ENCODE measurements at places on chromosomes 3 and 15.

- DNase-seq: peak; percentile 18
Observed at GRCh38 chr3:170713653-170714052, 127.8 kb upstream of the SLC7A14 start.

GRCh38 chr3:127518456-127519081, 72.0 kb downstream of the TPRA1 start:
- no peak for DNase-seq

DNA sequence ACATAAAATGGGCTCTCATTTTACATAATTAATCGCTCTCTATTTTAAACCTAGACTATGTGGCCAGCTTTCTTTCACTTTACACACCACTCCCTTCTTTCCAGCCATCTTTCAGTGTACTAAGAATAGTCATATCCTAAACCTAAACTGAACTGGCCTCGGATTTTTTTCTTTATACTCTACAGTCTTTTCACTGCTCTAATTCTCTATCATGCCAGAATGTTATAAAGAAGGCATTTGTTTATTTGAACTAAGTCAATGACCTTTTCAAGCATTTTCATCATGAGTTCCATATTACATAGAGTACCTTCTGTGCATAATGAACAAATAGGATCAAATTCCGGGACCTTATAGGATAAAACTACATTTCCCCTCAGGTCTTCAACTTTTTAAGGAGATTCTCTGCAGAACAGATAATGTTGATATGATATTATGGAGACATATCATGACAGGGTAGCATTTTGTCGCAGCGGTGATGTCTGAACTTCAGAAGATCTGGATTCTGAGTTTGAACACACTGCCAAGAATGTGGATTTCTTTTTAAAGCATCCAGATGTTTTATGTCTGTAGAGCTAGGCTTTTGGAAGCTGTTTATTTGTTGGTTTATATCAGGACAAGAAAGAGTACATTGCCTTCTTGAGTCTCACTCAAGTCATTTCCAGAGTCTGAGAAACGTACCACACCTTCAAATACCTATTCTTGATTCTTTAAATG, 1047.3 kb downstream of the MCTP2 start:
- no peak for DNase-seq

DNA sequence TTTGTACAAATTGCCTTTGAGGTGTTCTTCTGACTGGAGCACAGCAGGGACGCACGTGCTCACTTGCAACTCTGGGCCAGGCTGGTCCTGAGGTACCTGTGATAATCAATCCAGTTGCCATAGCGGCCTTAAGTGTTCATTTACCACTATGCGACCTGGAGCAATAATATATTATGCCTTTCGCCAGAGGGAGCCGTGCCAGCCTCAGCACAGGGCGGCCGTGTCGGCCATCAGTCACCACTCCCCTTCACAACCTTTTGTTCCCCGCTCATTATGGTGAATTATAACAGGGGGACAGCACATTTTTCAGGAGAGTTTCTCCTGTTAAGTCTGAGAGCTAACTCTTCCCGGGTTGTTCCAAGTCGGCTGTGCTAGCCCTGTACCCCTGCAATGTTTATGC, 289.7 kb downstream of the RORA start:
- no peak for DNase-seq

GRCh38 chr15:62591842-62592838, 427.1 kb upstream of the C2CD4B start:
- DNase-seq: peak; percentile 22

- no peak for DNase-seq
Observed at GRCh38 chr15:51185213-51186159, 90.8 kb upstream of the TNFAIP8L3 start.

DNA sequence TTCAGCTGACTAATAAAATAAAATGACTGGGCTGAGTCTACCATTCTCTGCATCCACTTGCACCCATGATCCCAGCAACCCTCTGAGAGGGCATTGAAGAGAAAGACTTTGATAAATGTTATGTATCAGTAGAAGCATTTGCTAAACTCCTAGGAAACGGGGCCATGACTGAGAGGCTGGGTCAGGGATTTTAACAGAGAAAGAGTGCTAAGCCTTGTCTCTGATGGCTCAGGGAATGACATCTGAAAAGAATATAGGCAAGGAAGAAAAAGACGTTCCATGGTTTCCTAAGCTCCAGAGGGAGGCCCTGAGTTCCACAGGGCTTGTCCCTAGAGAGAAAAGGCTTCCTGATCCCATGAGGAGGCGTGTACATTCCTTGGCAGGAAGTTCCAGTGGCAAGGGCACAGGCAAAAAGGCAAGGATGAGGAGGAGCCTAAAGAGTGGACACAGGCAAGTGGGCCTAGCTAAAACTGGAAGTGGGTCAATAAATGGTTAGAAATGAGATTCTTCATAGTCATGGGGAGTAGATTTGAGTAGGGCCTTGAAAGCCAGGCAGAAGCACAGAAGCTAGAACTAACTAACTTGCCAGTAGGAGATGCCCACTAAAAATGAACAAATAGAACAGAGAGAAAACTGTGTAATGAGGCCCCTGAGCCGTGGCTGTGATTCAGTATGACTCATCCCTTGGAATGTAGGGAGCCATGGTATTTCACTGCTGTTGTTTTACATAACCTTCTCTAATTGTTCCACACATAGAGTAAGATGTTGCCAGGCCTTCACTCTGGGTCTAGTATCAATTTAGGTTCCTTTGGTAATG, 44.9 kb upstream of the MANF start:
- DNase-seq: peak; percentile 93

- no peak for DNase-seq
Observed at GRCh38 chr3:49804141-49805041, 1.3 kb downstream of the INKA1 start.

- peak; percentile 83 for DNase-seq
Observed at GRCh38 chr3:114709102-114709501, 415.3 kb downstream of the TIGIT start.

DNA sequence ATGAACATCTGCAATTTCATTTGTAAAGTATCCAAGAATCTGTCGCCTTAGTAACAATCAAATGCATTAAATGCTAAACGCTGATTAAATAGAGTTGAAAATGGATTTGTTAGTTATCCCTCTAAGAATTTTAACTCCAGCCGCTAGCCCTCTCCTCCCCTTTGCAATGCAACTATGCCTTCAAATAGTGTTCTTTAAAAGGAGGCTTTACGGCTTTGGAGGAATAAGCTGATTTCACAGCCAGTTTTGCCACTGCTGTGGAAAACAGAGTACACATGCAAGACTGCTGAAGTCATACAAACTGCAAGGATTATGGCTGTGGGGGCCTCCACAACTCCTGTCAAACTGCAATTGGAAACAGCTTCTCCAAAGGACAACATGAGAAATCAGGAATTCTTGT, 89.2 kb downstream of the CERS3 start:
- no peak for DNase-seq

DNA sequence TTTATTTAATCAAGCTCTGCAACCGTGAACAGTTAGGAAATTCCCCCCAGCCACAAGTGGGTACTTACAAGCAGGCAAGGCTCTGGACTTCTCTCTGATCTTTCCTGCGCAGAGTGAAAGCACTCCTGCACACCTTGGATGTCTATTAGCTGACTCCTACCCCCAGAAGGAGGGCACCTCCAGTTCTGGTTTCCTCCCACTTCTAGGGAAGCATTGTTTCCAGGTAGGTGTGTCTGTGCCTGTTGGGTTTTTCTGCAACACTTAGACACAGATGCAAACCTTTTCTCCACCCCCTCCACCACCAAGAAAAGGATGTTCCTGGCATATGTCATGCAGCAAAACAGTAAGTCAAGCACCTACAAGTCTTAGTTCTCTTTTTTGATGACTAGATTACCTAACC, at the start of gene ZBED2:
Gene ZBED2, minus strand, starts transcription at position 115 of the 400 bp plus-strand sequence. CDS start 1,145 bp downstream, outside the sequence.
- DNase-seq: no peak

DNA sequence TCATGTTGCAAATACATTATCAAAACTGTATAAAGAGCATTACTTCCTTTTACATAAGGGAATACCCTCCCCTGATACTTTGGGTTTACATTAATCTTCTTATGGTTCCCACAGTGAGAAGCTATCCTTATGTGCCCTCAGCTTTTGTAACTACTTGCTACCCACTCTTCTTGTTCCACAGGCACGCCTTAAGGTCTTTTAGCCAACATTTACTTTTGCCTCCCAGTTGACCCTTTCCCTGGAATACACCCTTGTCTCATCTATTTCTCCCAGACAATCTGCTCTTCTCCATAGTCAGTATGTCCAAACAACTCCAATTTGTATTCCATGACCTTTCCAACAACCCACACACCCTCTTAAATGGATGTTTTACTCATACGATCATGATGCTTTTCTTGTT, 116.8 kb upstream of the COL8A1 start:
- DNase-seq: no peak

GRCh38 chr15:84775867-84776449, 27.6 kb downstream of the ZNF592 start:
- DNase-seq: no peak

DNA sequence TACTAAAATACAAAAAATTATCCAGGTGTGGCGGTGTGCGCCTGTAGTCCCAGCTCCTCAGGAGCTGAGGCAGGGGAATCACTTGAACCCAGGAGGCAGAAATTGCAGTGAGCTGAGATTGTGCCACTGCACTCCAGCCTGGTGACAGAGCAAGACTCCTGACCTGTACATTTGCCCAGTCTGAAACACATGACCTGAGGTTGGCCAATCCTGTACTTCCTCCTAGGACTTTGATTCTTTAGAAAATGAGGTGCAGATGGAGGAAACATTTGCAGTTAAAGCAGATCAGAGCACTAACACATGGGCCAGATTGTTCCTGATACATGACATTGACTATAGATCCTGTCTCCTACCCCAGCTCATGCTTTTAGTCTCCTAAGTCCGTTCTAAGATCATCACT, 28.9 kb upstream of the LPP start:
- no peak for DNase-seq

DNA sequence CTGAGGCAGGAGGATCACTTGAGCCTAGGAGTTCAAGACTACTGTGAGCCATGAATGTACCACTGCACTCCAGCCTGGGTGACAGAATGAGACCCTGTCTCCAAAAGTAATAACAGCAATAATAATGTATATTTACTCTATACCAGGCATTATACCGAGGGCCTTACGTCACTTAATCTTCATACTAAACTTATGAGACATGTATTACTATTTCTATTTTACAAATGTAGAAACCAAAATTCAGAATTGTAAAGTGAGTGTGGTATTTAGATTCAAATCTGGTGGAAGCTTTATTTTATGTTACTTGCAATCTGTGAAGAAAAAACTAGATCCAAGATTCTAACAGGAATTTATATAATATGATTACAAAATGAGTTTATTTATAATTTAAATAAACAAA, 9.7 kb upstream of the BLM start:
- DNase-seq: no peak

DNA sequence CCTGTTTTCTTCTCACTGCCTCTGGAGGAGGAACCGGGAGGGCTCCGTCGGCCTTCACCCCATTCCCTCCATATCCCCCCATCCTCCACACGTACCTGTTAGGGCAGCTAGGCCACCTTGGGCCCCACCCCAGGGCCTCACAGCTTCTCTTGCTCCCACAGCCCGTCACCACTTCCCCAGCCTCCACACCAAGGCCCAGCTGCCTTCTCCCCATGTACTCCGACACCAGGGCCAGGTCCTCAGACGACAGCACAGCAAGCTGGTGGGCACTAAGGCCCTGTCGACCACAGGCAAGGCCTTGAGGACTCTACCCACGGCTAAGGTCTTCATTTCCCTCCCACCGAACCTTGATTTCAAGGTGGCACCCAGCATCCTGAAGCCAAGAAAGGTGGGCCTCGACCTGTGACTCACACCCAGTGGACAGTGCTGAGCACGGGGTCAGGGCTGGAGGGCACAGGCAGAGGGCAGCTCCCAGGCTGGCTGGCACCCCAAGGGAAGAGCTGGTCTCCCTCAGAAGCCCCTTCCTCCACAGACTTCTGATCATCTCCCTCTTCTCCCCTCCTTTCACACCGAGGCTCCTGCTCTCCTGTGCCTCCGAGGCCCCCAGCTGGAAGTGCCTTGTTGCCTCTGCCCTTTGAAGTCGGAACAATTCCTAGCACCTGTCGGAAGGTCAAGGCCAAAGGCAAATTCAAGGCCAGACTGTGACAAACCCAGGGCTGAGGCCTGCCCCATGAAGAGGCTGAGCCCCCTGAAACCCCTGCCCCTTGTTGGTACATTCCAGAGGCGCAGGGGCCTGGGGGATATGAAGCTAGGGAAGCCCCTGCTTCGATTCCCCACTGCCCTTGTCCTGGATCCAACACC, 9.1 kb downstream of the RPUSD3 start:
- DNase-seq: no peak

DNA sequence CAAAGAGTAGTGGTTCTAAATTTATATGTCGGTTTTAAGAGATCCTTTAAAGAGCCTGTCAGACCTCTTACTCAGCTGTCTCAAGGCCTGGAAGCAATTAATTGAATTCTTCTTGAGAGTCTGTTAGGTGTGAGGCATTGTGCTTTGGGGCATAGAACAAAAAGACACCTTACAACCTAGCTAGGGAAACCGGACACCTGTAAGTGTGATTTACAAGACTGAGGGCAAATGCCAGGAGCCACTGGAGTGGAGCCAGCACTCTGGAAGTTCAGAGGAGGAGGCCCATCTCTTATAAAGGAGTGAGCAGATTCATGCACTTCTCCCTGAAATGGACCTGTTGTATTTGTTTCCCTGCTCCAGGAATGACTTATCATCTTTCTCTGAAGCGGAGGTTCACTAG, 97.7 kb upstream of the NUDT16 start:
- no peak for DNase-seq

- DNase-seq: no peak
Observed at GRCh38 chr3:185779461-185779860, 45.4 kb downstream of the IGF2BP2 start.

GRCh38 chr3:133939463-133939835, 43.8 kb upstream of the RAB6B start:
- DNase-seq: no peak

DNA sequence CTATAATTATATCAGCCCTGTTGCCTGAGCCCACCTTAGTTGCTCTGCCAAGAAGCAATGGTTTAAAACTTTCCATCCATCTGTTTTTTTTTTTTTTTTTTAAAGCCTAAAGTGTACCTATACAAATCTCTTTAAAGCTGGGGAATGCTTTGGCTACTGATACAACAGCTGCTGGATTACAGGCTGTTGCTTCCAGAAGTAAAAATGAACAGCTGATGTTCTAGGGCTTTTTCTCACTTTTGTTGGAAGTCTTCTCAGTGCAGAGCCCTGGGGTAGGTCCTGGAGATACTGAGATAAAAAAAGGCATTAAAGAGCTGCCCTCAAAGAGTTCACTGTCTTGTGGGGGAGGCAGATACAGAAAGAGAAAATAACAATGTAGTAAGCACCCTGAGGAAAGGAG, 218.1 kb downstream of the NLGN1 start:
- DNase-seq: no peak

DNA sequence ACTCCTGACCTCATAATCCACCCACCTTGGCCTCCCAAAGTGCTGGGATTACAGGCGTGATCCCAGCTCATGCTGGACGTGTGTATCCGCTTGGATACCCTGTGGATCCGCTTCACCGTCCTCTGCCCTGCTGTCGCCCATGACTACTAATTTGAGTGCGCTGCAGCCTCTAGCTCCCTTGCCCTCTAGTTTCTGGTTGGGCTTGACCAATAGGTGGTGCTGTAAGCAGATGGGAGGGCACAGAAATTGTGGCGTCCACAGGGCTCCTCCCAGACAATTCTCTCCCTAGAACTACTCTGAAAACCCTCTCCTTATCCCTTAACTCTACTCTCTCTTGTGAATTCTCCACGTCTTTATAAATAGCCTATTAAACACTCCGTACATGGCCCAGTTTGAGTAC, 36.2 kb downstream of the ZPLD1 start:
- DNase-seq: no peak

Measured in iris pigment epithelial cell (primary cell).